ENCODE measurements at places on chromosomes 12 and 14. TPM values are rescaled to one million over a fixed set of nuclear protein-coding genes. Genes with fewer than 3 reads are reported as not detected.

The MLEC gene
- total RNA-seq, result 93.4 TPM

The GNB3 gene
- 2.1 TPM for total RNA-seq

The SPX gene
- total RNA-seq, result 2.3 TPM

The KCNK13 gene
- 0.24 TPM for total RNA-seq

The LALBA gene
- total RNA-seq, result not detected

The PLEKHG3 gene
- total RNA-seq, result 27.1 TPM

The P2RX7 gene
- not detected for total RNA-seq

All from A549 treated with ZK216348 at 1 μM for 4 hours (cell line).